Cerebellum (tissue), 4 donors: ENCODE measurements at places on chromosomes 11 and 22.

- DNase-seq: peak; percentile 79
These were observed 761.3 kb downstream of the OPCML start for GRCh38 chr11:132770829-132771530.

- no peak for DNase-seq
These were observed 24.8 kb downstream of the CTNND1 start for GRCh38 chr11:57786436-57786835.

DNA sequence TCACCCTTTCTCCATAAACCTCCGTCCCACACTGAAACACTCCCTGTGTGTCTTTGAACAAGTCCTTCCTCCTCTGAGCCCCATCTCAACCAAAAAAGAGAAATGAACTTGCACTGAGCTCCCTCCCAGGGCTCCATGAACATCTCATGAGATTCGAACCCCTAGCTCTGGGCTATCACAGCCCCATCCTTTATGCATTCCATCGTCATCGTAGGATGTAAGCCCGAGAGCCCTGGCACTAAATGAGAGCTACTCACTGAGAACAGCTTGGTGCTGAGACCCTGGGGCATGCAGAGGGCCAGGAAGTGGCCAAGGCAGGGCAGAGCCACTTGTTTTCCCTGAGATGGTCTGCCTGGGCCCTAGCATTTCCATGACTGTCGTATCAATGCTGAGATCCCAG, 12.9 kb upstream of the SLC43A3 start:
- no peak for DNase-seq

DNA sequence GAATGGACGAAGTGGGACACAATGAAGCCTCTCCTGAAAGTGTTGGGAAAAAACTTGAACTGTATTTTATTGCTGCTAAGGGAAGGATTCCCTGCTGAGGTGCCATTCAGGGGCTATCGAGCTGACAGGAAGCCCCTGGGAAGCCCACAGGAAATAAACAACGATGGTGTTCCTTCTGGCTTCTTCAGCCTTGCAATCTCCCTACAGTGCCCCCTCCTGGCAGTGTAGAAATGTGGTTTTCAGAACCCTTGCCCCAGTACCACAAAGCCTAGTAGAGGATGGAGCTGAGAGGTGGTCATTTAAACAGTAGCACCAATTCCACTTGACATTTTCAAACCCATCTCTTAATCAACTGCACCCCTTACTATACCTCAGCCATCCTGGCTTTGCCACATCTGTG, 676.7 kb upstream of the ARHGAP42 start:
- no peak for DNase-seq

GRCh38 chr11:126284829-126285228, 1.9 kb downstream of the TIRAP start:
- DNase-seq: no peak

DNA sequence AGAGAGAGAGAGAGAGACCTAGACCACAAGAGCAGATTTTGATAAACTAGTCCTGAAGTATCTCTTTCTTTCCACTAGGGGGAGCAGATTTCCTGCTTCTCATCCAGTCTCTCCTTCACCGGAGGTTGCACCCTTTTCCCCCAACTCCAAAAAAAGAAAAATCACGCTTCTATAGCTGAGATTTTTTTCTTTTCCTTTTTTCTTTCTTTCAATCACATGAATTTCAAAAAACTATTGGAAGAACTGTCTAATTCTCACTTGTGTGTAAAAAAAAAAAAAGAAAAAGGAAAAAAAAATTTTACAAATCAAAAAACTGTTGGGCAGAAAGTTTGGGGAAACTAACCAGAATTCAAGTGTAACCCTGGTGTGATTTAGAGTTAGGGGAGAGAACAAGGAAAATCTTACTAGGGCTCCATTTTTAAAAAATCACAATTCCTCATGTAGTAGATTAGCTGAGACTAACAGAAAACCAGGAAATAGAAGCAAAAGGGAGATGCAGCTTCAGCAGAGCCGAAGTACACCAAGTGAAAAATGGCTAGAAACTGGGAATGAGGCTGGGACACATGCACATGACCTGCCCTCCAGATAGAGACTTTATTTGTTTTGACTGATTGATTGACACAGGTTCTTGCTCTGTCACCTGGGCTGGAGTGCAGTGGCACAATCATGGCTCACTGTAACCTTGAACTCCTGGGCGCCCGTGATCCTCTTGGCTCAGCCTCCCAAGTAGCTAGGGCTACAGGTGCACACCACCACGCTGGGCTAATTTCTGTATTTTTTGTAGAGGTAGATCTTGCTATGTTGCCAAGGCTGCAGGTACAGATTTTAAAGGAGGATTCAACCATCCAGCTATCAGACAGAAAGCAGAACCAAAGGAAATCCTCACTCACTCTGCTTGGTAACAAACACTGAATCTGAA, 27.1 kb downstream of the SDHD start:
- peak; percentile 53 for DNase-seq

GRCh38 chr11:59180168-59180776, 8.3 kb downstream of the DTX4 start:
- no peak for DNase-seq

GRCh38 chr22:22704156-22704946, 59.9 kb downstream of the GGTLC2 start:
- no peak for DNase-seq

DNA sequence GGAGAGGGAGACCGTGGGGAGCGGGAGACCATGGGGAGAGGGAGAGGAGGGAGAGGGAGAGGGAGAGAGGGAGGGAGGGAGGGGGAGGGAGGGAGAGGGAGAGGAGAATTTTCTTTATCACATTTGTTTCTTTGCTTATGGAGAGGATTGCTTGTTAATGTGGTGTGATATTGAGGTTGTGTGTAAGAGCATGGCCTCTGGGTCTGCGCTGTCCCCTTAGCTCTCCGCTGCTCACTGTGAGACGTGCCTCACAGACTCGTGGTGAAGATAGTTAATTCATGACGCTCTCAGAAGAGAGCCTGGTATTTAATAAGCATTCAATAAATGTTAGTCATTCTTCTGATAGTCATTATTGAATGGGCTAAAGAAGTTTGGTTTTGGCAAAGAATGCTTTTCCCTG, 26.2 kb downstream of the PPFIA1 start:
- DNase-seq: no peak
